ENCODE measurements at places on chromosomes 11 and 22.

GRCh38 chr11:128867277-128867676 lies at the start of gene KCNJ1:
Gene KCNJ1 (minus strand): TSS chr11:128867296. CDS start chr11:128840243, 27,053 bp downstream.
- DNase-seq: no peak

DNA sequence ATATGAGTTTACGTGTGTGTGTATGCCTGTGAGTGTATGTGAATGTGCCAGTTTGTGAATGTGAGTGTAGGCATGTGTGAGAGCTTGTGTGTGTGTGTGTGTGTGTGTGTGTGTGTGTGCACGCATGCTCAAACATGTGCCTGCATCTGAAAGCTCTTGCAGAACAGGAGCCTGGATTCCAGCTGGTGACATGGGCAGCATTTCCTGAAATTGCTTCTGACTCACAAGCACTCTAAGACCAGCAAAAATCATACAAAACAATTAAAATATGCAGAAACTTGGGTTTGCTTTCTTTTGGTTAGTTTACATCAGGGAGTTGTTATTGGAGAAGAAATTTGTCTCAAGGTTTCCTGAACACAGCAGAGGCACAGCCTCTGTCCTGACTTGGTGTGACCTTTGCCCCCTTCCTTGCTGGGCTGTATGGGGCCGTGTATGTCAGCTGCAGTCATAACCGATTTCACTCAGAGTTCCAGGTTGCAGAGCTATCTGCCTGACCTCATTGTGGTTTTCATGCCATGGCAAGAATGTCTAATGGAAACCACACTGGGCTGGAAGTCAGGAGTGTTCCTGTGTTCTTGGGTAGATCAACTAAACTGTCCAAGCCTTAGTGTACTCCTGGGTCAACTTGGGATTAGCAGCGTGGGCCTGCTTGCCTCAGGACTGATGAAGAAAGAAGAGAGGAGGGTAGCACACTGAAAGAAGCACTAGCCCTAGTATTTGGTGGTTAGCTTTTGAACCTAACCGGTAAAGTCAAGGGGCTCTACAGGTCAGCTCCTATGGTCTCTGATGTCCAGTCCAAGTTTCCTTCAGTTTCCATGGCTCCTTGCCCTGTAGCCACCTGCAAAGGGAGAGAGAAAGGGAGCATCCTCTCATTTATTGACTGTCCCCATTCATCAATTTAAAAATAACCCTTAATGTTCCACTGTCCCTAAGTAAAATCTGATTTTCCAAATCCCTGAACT lies 143.7 kb downstream of the SNX19 start:
- DNase-seq: no peak

- DNase-seq: no peak
Observed at GRCh38 chr11:67449116-67449844, 3.2 kb downstream of the GPR152 start.

DNA sequence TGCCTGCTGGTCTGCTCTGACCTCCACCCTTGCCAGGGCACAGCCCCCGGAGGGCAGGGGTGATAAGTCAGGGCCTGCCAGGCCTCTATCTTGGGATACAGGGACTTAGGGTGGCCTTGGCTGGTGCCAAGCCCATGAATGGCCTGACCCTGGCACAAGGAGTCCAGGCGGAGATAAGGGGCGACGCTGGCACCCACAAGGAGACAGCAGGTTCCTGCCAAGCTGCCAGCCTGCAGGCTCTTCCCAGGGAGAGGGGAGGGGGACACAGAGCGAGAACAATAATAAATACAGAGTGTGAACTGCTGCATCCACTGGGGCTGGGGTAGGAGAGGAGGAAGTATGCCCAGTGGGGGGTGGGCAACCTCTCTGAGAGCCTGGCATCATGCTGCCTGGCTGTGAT lies 978 bp downstream of the CSDC2 start:
- no peak for DNase-seq

GRCh38 chr22:36204632-36205015 lies 3.0 kb upstream of the APOL4 start:
- no peak for DNase-seq

DNA sequence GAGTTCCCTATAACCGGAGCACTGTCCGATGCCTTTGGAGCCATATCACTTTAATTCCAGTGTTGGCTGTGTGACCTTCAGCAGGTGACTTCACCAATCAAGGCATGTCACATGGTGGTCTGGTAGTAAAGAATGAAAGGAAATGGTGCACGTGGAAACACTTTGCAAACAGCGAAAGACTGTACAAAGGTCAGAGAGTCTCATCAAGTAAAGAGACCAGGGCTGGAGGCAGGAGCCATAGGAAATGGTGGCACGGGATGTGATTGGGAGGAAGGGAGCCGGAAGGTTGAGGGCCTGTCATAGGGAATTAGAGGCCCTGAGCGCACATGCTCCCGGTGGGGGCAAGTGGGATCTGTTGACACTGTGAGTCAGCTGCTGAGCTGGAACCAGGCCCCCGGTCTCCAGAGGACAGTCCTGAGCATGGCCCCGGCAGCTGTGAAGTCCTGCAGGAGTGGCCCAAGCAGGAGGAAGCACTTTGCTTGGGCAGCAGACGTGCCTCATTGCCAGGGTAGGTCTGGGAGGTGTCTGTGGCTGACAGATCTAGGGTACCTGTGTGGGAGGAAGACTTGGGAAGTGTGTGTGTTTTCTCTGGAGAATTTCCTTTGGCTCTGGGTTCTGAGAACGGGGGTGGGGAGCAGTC lies 2.0 kb downstream of the DAGLA start:
- DNase-seq: no peak

GRCh38 chr11:7418061-7418460 lies 67.2 kb upstream of the OLFML1 start:
- no peak for DNase-seq

Measured in activated CD8-positive, alpha-beta memory T cell treated with anti-CD3 and anti-CD28 coated beads for 24 hours (primary cell).